CD4-positive, alpha-beta T cell (primary cell): ENCODE measurements at places on chromosomes 2 and 18.

DNA sequence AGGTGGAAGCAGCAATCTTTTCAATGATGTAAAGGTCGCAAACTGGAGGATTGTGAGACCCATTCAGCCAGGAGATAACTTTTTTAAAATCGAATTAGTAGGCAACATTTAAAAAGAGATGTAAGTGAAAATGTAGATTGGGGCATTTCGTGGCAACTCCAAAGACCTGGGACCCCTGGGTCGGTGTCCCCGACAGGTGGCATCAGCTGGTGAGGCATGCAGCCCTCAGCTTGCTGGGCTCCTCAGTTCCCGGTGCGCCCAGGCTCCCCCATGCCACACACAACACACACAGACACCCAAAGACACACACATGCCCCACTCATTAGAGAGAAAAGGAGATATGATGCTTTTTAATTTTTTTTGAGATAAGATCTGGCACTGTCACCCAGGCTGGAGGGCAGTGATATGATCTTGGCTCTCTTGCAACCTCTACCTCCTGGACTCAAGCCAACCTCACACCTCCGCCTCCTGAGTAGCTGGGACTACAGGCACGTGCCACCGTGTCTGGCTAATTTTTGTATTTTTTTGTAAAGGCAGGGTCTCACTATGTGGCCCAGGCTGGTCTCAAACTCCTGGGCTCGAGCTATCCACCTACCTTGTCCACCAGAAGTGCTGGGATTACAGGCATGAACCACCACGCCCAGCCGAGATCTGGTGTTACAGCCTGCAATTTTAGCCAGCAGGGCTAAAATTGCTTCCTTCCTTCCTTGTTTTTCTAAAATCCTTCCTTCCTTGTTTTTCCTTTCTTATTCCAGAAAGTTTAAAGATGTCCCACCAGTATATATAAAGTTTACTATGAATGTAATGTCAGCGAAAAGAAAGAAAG, 122.6 kb upstream of the EPAS1 start:
- no peak for DNase-seq

GRCh38 chr2:60472041-60472440, 81.4 kb downstream of the BCL11A start:
- DNase-seq = no peak

DNA sequence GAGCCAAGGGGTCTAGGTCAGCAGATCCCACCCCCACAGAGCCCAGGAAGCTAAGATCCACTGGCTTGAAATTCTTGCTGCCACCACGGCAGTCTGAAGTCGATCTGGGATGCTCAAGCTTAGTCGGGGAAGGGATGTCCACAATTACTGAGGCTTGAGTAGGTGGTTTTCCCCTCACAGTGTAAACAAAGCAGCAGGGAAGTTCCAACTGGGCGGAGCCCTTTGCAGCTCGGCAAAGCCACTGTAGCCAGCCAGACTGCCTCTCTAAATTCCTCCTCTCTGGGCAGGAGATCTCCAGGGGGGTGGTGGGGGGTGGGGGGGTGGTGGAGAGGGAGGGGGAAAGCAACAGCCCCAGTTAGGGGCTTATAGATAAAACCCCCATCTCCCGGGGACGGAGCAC, 419.5 kb downstream of the NUP35 start:
- no peak for DNase-seq

GRCh38 chr2:38535404-38535743, 67.4 kb downstream of the HNRNPLL start:
- DNase-seq = no peak

GRCh38 chr2:60867848-60868247, 13.5 kb upstream of the REL start:
- no peak for DNase-seq

GRCh38 chr2:233799087-233799665, 21.0 kb downstream of the MROH2A start:
- DNase-seq = no peak

- no peak for DNase-seq
These were observed 4.8 kb upstream of the SNED1 start for GRCh38 chr2:240993446-240994170.

DNA sequence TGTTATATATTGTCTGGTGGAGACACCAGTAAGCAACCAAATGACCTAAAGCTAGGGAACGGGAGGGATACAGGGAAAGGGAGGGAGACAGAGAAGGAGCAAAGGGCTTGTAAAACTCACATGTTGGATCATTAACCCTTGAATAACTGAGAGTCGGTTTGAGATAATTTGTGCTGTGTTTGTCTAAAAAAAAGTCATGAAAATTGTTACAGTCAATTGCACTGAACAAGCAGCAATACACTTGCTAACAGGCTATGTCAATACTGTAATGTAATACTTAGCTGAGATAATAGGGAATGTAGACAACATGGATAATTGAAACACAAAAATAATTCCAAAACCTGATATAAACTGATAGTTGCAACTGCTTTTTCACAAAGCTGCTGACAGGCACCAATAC, 71.3 kb upstream of the ZNF521 start:
- DNase-seq = no peak
